Thoracic aorta (tissue), 2 donors: ENCODE measurements at places on chromosomes 3 and 15. TPM values are rescaled to one million over a fixed set of nuclear protein-coding genes. Genes with fewer than 3 reads are reported as not detected.

Gene KLF13
- 76.5 TPM for total RNA-seq

Gene CHRFAM7A
- total RNA-seq = 7.6 TPM

Gene MOBP
- not detected for total RNA-seq

GRCh38 chr3:33578325-33579177 lies 138.3 kb upstream of the UBP1 start:
- H3K4me3 ChIP-seq = no peak overlapping the region
- DNase-seq = no peak
- no peaks in the 10 kb centered on the region for H3K4me1 ChIP-seq
- no peak overlapping the region for H3K27ac ChIP-seq
- no peaks in the 10 kb centered on the region for H3K27me3 ChIP-seq

DNA sequence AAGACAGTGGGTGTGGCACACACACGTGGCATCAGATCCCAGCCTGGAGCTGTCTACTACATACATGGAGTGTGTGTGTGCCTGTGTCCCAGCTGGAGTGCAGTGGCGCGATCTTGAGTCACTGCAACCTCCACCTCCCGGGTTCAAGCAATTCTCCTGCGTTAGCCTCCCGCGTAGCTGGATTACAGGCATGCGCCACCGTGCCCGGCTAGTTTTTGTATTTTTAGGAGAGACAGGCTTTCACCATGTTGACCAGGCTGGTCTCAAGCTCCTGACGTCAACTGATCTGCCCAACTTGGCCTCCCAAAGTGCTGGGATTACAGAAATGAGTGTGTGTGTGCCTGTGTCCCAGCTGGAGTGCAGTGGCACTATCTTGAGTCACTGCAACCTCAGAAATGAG lies 108.8 kb downstream of the IL12A start:
- H3K36me3 ChIP-seq = no peaks in the 10 kb centered on the region
- no peak overlapping the region for H3K27ac ChIP-seq
- DNase-seq = no peak
- H3K4me1 ChIP-seq = no peaks in the 10 kb centered on the region
- H3K27me3 ChIP-seq = no peaks in the 10 kb centered on the region
- no peak overlapping the region for H3K4me3 ChIP-seq

GRCh38 chr15:66097151-66098021 lies 156.2 kb downstream of the MEGF11 start:
- H3K4me1 ChIP-seq = no peaks in the 10 kb centered on the region
- H3K27ac ChIP-seq = no peak overlapping the region
- DNase-seq = no peak
- no peak overlapping the region for H3K4me3 ChIP-seq
- H3K36me3 ChIP-seq = no peaks in the 10 kb centered on the region
- H3K27me3 ChIP-seq = no peaks in the 10 kb centered on the region
